ENCODE measurements at places on chromosomes 1 and 21.

- no peak for DNase-seq
Observed at GRCh38 chr1:36882536-36883285, 151.6 kb downstream of the GRIK3 start.

DNA sequence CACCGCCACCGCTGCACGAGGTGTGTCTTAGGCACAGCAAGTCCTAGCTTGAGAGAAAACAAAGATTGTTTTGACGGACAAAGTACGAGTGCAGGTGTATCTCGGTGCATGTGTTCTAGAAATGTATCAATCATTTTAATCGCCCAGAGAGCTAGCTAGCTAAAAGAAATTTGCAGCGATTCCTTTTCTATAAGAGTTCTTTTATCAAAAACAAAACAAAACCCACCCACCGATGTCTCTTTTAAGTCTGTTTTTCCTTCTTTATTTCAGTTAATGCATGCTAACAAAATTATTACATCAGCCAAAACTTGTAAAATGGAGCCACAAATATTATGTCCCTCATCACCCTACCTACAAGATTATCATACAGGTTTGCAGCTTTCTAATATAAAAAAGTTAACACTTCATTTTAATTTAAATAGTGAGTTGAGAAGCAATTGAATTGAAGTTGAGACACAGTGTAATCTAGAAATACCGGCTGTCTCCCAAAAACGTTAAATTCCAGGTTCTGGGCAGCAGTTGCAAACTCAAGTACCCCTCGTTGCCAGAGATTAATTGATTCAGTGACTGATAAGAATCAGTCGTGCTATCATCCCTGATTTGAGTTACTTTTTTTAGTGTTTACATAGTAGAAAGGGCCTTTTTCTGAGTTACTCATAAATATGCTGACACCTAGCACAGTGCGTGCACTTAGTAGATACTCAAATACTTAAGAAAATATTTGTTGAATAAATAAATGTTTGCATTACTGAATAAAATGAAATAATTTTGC is 1.5 kb upstream of the SYDE2 start:
- no peak for DNase-seq

DNA sequence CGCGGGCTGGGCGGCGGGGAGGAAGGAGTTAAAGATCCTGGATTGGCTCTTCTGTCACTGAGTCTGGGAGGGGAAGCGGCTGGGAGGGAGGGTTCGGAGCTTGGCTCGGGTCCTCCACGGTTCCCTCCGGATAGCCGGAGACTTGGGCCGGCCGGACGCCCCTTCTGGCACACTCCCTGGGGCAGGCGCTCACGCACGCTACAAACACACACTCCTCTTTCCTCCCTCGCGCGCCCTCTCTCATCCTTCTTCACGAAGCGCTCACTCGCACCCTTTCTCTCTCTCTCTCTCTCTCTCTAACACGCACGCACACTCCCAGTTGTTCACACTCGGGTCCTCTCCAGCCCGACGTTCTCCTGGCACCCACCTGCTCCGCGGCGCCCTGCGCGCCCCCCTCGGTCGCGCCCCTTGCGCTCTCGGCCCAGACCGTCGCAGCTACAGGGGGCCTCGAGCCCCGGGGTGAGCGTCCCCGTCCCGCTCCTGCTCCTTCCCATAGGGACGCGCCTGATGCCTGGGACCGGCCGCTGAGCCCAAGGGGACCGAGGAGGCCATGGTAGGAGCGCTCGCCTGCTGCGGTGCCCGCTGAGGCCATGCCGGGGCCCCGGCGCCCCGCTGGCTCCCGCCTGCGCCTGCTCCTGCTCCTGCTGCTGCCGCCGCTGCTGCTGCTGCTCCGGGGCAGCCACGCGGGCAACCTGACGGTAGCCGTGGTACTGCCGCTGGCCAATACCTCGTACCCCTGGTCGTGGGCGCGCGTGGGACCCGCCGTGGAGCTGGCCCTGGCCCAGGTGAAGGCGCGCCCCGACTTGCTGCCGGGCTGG is at the start of gene NPR1:
Gene NPR1, plus strand, starts transcription at position 170 of the 818 bp plus-strand sequence. Its CDS starts 421 bp downstream, at position 591.
- peak; percentile 52 for DNase-seq

DNA sequence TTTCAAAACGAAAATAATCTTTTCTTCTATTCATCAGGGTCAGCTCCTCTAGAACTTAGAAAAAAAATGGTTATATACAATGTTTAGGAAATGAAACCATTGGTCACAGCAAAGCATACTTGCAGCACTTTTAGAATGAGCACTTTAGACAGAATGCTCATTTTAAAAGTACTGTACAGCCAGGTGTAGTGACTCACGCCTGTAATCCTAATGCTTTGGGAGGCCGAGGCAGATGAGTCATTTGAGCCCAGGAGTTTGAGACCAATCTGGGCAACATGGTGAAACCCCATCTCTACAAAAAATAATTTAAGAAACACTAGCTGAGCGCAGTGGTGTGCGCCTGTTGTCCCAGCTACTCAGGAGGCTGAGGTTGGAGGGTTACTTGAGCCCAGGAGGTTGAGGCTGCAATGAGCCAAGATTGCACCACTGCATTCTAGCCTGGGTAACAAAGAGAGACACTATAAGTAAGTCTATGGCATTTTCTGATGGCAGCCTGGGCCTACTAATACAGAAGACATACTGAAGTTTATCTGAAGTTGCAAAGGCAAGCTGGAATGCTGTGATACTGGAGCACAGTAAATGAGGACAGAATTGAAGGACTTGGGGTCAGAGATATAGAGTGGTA is 48.9 kb upstream of the ZNF326 start:
- DNase-seq, result no peak

Data from frontal cortex (tissue), 4 donors.